ENCODE measurements at places on chromosomes 5 and 9. TPM values are rescaled to one million over a fixed set of nuclear protein-coding genes. Genes with fewer than 3 reads are reported as not detected.

DNA sequence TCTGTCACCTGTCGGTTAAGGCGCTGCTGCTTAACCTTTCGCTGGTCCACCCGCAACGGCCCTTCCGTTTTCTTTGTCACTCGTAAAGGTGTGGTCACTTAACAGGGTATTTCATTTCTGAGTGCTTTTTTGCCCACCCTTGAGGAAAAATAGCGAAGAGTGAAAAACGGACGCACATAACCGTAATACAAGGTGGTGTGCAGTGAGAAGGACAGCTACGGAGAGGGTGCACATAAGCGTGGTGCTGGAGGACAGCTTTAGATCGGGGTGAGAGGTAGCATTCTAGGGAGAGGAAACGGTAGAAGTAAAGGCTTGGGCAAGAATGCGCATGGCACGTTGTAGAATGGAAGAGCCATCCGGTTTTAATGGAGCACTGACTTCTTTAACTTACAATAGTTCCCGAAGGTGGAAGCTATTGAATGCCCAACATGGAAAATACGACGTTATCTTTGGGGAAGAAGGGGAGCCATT is 761 bp downstream of the CCT5 start:
- peaks cover 4% of the 10 kb centered on the region for H3K4me1 ChIP-seq
- H3K36me3 ChIP-seq, result peaks cover 46% of the 10 kb centered on the region
- no peaks in the 10 kb centered on the region for H3K27me3 ChIP-seq
- DNase-seq, result no peak

Gene LRRC70
- 0.55 TPM for total RNA-seq

DNA sequence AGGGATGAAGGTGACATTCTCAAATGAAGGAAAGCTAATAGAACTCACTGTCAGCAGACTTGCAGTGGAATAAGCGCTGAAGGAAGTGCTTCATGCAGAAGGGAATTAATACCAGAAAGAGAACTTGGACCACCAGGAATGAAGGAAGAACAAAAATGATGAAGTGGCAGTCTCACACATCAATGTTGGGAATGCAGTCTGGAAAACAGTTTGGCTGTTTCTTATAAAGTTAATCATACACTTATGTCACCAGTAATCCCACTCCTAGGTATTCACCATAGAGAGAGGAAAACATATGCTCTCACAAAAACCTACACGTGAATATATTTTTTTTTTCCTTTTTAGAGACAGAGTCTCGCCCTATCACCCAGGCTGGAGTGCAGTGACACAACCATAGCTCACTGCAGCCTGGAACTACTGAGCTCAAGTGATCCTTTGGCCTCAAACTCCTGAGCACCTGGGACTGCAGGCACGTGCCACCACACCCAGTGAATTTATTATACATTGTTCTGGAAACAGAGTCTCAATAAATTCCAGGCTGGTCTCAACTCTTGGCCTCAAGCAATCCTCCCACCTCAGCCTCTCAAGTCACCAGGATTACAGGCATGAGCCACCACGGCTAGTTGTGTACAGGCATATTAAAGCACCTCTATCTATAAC is 81.2 kb downstream of the ROR2 start:
- H3K4me3 ChIP-seq, result no peak overlapping the region
- no peak for DNase-seq
- H3K4me1 ChIP-seq, result no peaks in the 10 kb centered on the region
- no peaks in the 10 kb centered on the region for H3K36me3 ChIP-seq

GRCh38 chr5:142929587-142929986 is 159.4 kb downstream of the ARHGAP26 start:
- no peak overlapping the region for H3K27ac ChIP-seq
- H3K4me1 ChIP-seq, result peaks cover 6% of the 10 kb centered on the region
- no peak overlapping the region for H3K4me3 ChIP-seq
- no peaks in the 10 kb centered on the region for H3K27me3 ChIP-seq
- H3K36me3 ChIP-seq, result 0 out of 2 replicates have a peak, but pooled peaks cover 2% of the 10 kb centered on the region

DNA sequence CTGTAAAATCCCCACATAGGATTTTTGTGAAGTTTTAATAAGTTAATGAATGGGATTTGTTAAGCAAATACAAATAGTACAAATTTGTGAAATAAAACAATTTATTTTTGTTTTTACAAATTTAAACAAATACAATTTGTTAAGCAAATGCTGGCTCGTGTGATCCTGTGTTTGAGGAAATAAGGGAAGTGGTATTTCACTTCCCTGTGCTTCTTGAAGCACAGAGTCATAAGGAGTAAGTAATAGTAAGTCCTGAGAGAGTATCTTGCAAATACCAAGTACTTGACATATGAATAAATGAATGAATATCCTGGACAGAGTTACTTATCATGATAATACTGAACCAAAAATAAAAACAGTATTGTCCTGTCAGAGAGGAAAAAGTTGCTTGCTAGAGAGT is 9.1 kb downstream of the SMIM3 start:
- H3K27me3 ChIP-seq, result no peaks in the 10 kb centered on the region
- H3K4me3 ChIP-seq, result no peak overlapping the region

GRCh38 chr9:78314953-78315870 is 18.3 kb downstream of the PSAT1 start:
- H3K36me3 ChIP-seq, result peaks cover 81% of the 10 kb centered on the region
- no peak for DNase-seq
- H3K4me3 ChIP-seq, result no peak overlapping the region
- no peaks in the 10 kb centered on the region for H3K27me3 ChIP-seq
- no peaks in the 10 kb centered on the region for H3K4me1 ChIP-seq

- peaks cover 11% of the 10 kb centered on the region for H3K4me1 ChIP-seq
- H3K27me3 ChIP-seq, result no peaks in the 10 kb centered on the region
- no peak overlapping the region for H3K4me3 ChIP-seq
- DNase-seq, result no peak
- H3K36me3 ChIP-seq, result peaks cover 20% of the 10 kb centered on the region
These were observed 87.1 kb downstream of the SEMA4D start for GRCh38 chr9:89410641-89411350.

DNA sequence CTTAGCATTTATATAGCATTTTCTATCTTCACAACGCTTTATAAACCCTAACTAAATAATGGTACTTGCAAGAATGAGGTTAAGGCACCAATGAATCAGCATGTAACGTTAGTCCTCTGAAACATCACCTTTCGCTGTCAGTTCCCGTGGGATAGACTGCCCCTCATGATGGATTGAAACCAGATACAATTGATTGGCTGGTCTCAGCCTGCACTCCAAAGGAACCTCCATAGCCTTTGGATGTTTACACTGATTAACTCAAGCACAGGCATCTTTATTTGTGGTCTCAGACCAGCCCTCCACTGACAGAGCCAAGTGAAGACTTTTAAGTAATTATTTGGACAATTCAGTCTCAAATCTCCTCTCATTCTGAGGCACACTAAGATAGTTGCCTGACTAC is 1339.4 kb upstream of the WWC1 start:
- H3K27me3 ChIP-seq, result no peaks in the 10 kb centered on the region
- no peak overlapping the region for H3K27ac ChIP-seq
- no peaks in the 10 kb centered on the region for H3K36me3 ChIP-seq

DNA sequence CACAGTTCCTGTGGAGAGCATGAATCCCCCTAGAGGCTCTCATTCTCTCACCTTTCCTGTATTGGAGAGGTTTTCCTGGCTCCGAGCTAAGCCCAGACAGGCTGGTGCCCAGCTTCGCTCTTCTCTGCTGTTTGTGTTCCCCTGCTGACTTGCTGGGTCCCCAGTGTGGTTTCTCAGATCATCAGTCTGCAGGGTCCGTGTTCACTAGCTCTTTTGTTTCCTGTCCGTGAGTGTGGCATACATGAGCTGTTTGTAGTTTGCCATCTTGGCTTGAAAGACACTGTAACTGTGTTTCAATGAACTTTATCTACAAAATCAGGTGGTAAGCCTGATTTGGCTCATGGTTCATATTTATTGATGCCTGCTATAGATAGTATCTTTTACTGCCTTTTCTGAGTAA is 23.8 kb downstream of the LOX start:
- H3K4me3 ChIP-seq, result no peak overlapping the region
- DNase-seq, result no peak
- peaks cover 2% of the 10 kb centered on the region for H3K36me3 ChIP-seq

Gene OSMR
- total RNA-seq, result 1.5 TPM

Gene CDKN2A
- total RNA-seq, result 0.35 TPM

Gene PCDHGB7
- 6.8 TPM for total RNA-seq

Gene ENHO
- total RNA-seq, result 11.3 TPM

GRCh38 chr9:91735049-91735448 is 215.0 kb downstream of the ROR2 start:
- H3K4me1 ChIP-seq, result no peaks in the 10 kb centered on the region
- H3K27ac ChIP-seq, result no peak overlapping the region
- no peaks in the 10 kb centered on the region for H3K36me3 ChIP-seq
- no peak overlapping the region for H3K4me3 ChIP-seq
- H3K27me3 ChIP-seq, result no peaks in the 10 kb centered on the region

Gene SOHLH1
- total RNA-seq, result not detected

Gene SHISAL2B
- total RNA-seq, result 5.0 TPM

DNA sequence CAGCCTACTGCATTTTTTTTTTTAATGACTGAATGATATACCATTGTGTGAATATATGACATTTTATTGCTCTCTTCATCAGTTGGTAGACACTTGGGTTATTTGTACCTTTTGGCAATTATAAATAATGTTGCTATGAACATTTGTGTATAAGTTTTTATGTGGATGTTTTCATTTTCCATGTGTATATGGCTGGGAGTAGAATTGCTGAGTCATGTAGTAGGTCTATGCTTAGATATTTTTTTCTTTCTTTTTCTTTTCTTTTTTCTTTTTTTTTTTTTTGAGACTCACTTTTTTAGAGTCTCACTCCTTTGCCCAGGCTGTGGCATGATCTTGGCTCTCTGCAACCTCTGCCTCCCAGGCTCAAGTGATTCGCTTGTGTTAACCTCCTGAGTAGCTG is 32.9 kb upstream of the FAM120AOS start:
- no peaks in the 10 kb centered on the region for H3K27me3 ChIP-seq
- DNase-seq, result no peak
- no peaks in the 10 kb centered on the region for H3K4me1 ChIP-seq
- peaks cover 57% of the 10 kb centered on the region for H3K36me3 ChIP-seq
- no peak overlapping the region for H3K27ac ChIP-seq

DNA sequence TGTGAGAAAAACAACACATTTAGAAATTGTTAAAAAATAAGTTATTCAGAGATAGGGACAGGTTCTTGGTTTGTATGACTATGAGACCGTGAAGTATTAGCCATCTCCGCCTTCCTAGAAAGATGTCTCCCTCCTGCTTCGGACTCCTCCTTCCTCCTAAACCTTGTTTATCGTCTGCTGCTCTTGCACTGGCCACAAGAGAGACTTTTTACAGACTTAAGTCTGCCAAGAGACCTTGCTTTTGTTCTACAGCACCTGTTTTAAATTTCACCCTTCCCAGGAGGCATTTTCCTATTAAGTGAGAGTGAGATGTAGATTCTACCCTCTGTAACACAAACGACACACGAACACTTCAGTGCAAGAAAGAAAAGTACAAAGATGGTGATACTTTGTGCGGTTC is 274.6 kb downstream of the ARHGEF28 start:
- no peak overlapping the region for H3K27ac ChIP-seq
- no peak for DNase-seq
- no peaks in the 10 kb centered on the region for H3K27me3 ChIP-seq
- H3K4me1 ChIP-seq, result no peaks in the 10 kb centered on the region
- no peaks in the 10 kb centered on the region for H3K36me3 ChIP-seq

DNA sequence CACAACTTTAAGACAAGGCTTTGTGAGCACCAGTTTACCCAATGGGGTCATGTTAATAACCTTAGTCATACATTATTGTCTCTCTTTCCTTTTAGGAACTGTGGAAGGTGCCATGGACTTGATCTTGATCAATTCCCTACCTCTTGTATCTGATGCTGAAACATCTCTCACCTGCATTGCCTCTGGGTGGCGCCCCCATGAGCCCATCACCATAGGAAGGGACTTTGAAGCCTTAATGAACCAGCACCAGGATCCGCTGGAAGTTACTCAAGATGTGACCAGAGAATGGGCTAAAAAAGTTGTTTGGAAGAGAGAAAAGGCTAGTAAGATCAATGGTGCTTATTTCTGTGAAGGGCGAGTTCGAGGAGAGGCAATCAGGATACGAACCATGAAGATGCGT is 48.7 kb downstream of the TEK start:
- no peaks in the 10 kb centered on the region for H3K4me1 ChIP-seq
- H3K27me3 ChIP-seq, result no peaks in the 10 kb centered on the region
- peaks cover 5% of the 10 kb centered on the region for H3K36me3 ChIP-seq
- no peak overlapping the region for H3K27ac ChIP-seq

GRCh38 chr5:175242207-175242606 is 201.8 kb downstream of the DRD1 start:
- H3K36me3 ChIP-seq, result no peaks in the 10 kb centered on the region
- H3K27ac ChIP-seq, result no peak overlapping the region
- H3K27me3 ChIP-seq, result no peaks in the 10 kb centered on the region
- DNase-seq, result no peak

Gene DNM1
- total RNA-seq, result 58.0 TPM

- peaks cover 3% of the 10 kb centered on the region for H3K36me3 ChIP-seq
- no peaks in the 10 kb centered on the region for H3K27me3 ChIP-seq
- no peak for DNase-seq
- peaks cover 3% of the 10 kb centered on the region for H3K4me1 ChIP-seq
These were observed 383.6 kb downstream of the GADD45G start for GRCh38 chr9:89988458-89988857.

All from H9 (cell line).